Gastroesophageal sphincter (tissue), 4 donors: ENCODE measurements at places on chromosomes 5 and 9.

DNA sequence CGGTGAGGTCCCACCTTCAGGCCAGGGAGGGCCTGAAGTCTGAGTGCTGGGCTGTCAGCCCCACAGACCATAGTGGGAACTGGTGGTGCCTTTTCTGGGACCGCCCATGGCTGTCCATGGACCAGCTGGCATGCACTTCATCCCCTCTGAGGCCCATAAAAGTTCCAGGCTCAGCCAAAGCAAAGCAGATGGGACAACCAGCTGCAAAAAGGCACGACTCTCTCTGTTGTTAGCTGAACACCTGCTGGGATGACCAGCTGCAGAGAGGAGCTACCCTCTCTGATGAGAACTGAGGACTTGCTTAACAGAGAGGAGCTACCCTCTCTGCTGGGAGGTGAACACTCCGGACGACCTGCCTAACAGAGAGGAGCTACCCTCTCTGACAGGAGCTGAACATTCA is 844.3 kb upstream of the DMAC1 start:
- H3K4me1 ChIP-seq = no peaks in the 10 kb centered on the region
- no peak for ATAC-seq
- H3K36me3 ChIP-seq = no peaks in the 10 kb centered on the region
- no peak overlapping the region for H3K4me3 ChIP-seq
- H3K27ac ChIP-seq = no peak overlapping the region
- no peaks in the 10 kb centered on the region for H3K27me3 ChIP-seq

DNA sequence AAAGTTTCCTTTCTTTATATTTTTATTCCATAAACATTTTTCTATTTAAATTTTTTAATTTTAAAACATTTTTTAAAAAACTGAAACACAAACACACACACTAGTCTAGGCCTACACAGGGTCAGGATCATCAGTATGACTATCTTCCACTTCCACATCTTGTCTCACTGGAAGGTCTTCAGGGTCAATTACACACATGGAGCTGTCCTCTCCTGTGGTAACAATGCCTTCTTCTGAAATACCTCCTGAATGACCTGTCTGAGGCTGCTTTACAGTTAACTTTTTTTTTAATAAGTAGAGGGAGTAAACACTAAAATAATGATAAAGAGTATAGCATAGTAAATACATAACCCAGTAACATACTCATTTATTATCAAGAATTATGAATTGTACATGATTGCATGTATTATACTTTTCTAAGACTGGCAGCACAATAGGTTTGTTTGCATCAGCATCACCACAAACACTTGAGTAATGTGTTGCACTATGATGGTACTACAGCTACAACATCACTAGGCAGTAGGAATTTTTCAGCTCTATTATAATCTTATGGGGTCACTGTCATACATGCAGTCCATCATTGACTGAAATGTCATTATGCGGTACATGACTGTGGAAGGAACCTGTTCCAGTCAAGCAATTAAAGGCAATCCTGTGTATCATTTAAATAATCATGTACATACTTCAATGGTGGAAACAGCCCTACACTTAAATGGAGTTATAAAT is 17.4 kb upstream of the CEP120 start:
- ATAC-seq = no peak
- H3K4me1 ChIP-seq = no peaks in the 10 kb centered on the region
- H3K4me3 ChIP-seq = no peak overlapping the region
- no peak overlapping the region for H3K27ac ChIP-seq

- no peaks in the 10 kb centered on the region for H3K4me1 ChIP-seq
- H3K36me3 ChIP-seq = no peaks in the 10 kb centered on the region
- no peaks in the 10 kb centered on the region for H3K27me3 ChIP-seq
These were observed 161.9 kb downstream of the CCDC171 start for GRCh38 chr9:15714746-15715145.

DNA sequence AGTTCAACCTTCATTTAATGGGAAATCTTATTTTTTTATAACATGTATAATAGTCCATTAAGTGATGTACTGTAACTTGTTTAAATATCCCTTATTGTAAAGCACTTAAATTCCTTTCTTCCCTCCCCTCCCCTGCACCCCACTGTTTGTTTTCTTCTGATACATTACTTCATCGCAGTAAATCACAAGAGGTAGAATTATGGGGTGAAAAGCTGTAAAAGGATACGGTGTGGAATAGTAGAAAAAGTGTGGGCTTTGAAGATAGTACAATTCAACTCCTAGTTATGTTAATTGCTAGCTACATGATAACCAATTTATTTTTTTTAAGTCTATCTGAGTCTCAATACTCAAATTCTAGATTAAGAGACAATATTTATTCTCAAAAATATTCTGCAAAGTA is 41.9 kb upstream of the MACIR start:
- no peak overlapping the region for H3K27ac ChIP-seq
- H3K27me3 ChIP-seq = no peaks in the 10 kb centered on the region
- no peaks in the 10 kb centered on the region for H3K36me3 ChIP-seq
- no peak for ATAC-seq
- H3K4me3 ChIP-seq = no peak overlapping the region

- no peaks in the 10 kb centered on the region for H3K36me3 ChIP-seq
- ATAC-seq = no peak
- no peak overlapping the region for H3K27ac ChIP-seq
- H3K4me3 ChIP-seq = no peak overlapping the region
These were observed 636.2 kb downstream of the BRINP1 start for GRCh38 chr9:118732998-118733397.

DNA sequence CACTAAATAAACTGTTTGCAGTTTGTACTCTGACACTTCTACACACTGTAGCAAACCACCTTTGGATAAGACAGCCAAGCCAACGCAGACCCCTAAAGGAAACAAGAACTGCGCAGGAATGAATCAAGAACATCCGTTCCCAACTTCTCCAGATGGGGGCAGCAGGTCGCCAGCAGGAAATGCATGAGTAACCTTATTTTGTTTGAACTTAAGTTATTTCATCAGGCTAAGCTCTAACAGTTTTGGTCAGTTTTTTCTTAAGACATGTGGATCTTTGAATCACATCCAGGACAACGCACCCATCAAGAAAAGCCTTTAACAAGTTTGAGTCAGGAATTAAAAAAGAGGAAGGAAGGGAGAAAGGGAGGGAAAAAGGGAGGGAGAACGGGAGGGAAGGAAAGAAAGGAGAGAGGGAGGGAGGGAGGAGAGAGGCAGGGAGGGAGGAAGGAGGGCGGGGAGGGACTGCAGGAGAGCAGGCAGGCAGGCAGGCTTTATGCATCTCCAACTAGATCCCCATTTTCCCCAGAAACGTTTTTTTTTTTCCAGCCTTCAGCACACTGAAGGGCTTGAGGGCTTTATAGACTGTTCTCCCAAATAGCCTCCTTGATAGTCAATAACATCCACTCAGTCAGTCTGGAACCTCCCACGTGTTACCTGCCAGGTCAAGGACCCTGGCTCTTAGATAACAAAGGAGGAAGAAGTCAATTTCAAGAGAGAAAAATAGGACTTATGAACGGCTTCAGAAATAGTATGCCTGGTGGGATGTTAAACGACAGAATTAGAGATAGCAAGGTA is 22.2 kb downstream of the BHMT start:
- H3K4me3 ChIP-seq = peak overlapping the region; percentile 40
- H3K27me3 ChIP-seq = no peaks in the 10 kb centered on the region
- H3K4me1 ChIP-seq = peaks cover 3% of the 10 kb centered on the region
- H3K27ac ChIP-seq = peak overlapping the region; percentile 85

DNA sequence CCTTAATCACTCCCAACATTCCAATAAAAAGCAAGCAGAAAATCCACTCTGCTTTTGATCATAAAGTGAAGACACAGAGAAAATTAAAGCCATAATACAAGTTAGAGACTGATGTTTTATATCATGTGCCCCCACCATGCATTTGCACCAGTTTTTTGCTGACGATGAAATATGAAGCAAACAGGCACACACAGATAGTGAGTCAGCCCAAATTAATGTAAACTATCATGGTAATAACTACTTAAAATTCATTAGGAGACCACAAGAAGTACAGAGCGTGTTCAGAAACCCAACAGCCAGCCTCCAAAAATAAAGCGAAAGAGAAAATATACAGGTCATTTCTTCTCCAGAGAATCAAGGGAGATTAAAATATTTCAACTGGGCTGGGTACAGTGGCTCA is 46.4 kb upstream of the KDM4C start:
- no peaks in the 10 kb centered on the region for H3K36me3 ChIP-seq
- peaks cover 11% of the 10 kb centered on the region for H3K27me3 ChIP-seq
- peaks cover 8% of the 10 kb centered on the region for H3K4me1 ChIP-seq
- H3K27ac ChIP-seq = no peak overlapping the region
- ATAC-seq = no peak

GRCh38 chr5:105882956-105883481 is 1787.7 kb downstream of the EFNA5 start:
- H3K36me3 ChIP-seq = no peaks in the 10 kb centered on the region
- no peaks in the 10 kb centered on the region for H3K4me1 ChIP-seq
- no peak overlapping the region for H3K27ac ChIP-seq
- ATAC-seq = no peak
- H3K27me3 ChIP-seq = no peaks in the 10 kb centered on the region

- H3K4me1 ChIP-seq = no peaks in the 10 kb centered on the region
- H3K27me3 ChIP-seq = no peaks in the 10 kb centered on the region
- no peak for ATAC-seq
- H3K27ac ChIP-seq = no peak overlapping the region
- H3K36me3 ChIP-seq = no peaks in the 10 kb centered on the region
- no peak overlapping the region for H3K4me3 ChIP-seq
These were observed 9.6 kb downstream of the MCC start for GRCh38 chr5:113478691-113479090.
